EH (cell line): ENCODE measurements at places on chromosomes 16 and 17.

DNA sequence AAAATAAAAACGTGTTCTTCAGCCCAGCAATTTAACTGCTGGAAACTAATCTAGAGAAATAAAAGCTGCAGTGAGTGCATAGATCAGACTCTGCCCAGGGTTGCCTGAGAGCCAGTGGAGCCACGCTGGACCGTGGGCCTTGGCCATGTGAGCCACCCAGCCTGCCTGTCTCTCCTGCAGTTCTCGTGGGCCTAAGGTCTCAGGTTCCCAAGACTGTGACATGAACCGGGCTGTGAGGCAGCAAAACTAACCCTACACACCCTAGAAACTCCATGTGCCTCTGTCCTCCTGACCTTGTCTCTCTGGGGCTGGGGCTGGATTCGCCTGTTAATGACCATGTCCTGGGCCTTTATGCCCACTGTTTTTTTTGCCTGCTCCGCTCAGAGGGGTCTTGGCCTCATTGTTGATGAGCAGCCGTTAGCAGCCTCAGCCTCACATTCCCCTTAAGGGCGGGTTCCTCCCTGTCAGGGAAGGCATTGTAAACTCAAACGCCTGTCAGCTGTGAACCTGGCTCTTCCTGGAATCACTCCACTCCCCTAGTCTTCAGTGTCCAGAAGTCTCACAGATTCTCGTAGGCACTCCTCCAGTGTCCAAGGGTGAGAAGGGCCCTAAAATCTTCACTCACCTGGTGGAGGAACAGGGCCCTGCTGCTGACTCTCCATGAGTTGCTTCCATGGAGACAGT, 16.9 kb downstream of the C16orf90 start:
- DNase-seq: no peak

GRCh38 chr17:30091121-30091670, 25.4 kb upstream of the NSRP1 start:
- DNase-seq: no peak

- peak; percentile 22 for DNase-seq
These were observed 127.3 kb downstream of the KATNIP start for GRCh38 chr16:27677263-27677662.

GRCh38 chr17:45867171-45867570, 22.5 kb downstream of the SPPL2C start:
- no peak for DNase-seq

DNA sequence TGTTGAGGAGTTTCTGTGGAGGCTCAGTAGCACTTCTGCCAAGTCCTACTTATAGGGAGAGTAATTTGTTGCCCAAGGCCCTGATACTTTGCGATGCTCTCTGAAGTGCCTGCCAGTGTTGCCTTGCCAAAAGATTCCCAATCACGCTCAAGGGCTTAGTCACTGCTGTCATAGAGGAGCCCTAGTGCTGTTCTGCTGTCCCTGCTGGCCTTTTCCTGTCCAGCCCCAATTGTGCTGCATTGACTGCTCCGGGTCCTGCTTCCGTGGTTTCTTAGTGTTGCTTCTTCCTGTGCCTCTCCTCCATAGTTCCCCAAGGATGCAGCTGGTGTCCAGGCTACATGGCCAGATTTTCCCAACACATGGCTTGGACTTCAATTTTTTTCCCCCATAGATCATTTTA, 13.9 kb downstream of the NUP93 start:
- DNase-seq: peak; percentile 88

GRCh38 chr16:81158964-81159363, 62.8 kb upstream of the GCSH start:
- no peak for DNase-seq

- no peak for DNase-seq
These were observed 24.8 kb downstream of the KLHDC4 start for GRCh38 chr16:87740909-87741424.

GRCh38 chr17:83150369-83151055, 71.1 kb downstream of the METRNL start:
- DNase-seq: no peak

- DNase-seq: peak; percentile 95
These were observed at the start of gene OSGIN1 for GRCh38 chr16:83952940-83953795. TSS of gene OSGIN1 (plus strand) at chr16:83953240. CDS start at chr16:83957672, 4,432 bp downstream.

- DNase-seq: no peak
These were observed 8.6 kb upstream of the NFATC3 start for GRCh38 chr16:68076560-68076959.

DNA sequence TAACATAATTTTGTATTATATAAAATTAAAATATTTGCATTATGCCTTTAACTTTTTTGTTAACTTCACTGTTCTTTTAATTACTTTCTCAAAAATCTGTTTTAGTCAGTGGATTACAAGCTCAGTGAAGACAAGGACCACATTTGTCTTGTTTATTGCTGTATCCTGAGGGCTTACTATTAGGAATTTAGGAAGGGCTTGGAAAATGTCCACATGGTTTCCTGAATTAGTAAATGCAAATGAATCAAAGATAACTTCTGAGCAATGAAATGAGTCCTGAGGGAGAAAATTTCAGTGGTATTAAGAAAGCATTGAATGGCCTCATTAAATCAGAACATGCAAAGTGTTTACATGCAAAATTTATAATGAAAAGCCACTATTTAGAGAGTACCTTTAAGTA, 1293.2 kb upstream of the GOT2 start:
- DNase-seq: no peak

- DNase-seq: peak; percentile 35
These were observed 12.9 kb upstream of the SEC14L1 start for GRCh38 chr17:77127735-77128361.

DNA sequence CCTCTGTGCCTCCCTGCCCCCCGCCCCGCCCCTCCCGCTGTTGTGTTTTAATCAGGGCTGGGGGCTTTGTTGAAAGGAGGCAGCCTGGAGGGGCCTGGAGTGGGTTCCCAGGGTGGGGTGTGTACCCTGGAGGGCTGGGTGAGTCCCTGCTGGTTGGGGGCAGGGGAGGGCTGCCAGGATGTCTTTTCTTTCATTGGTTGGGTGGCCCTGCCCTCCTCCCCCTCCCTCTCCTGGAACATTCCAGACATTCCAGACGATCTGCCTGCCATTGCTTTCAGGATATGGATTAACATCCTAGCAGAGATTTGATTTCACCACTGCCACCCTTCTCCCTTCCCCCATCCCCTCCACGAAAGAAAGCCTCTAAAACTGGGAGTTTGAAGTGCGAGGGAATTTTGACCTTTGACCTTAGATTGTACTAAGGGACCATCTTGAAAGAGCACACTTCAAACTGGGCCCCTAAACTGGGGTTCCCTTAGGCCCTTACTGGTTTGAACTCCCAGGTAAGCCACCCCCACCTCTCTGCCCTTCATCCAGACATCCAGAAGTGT, 25.3 kb downstream of the IGF2BP1 start:
- DNase-seq: peak; percentile 79

DNA sequence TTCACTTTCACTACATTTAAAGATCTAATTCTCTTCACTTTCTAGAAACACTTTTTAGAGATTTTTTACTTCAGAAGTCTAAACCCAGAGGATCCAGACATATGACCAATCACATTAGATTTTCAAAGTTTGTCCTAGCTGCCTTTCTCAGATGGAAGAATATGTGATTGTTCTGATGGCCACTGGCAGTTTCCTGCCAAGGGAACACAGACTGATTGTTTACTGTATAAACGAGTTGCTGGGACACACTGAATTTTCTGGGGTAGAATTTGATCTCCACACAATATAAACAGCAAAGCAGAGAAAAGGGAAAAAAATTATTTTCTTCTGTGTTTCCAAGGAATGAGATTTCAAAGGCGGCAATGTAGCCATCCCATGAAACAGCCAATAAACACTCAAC, 480.0 kb downstream of the TOX3 start:
- no peak for DNase-seq

DNA sequence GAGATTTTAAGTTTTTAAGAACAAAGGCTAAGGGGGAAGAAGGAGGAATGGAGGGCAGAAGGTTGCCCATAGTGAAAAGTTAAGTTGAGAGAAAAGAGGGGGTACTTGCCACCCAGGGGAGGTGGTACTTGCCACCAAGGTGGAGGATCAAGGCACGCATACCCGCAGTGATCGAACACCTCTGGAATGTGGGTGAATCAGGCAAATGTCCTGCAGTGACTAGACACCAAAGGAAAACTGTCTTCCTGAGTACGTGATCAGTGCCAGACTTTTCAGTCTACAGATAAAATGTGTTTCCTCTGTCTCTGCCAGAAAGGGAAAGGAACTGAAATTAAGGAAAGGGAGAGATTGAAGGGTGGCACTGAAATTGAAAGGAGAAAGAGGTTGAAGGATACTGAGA, 2285.3 kb downstream of the TP53TG3F start:
- no peak for DNase-seq

- DNase-seq: no peak
These were observed 104.0 kb downstream of the MRTFB start for GRCh38 chr16:14175086-14175485.

GRCh38 chr17:18206962-18207361, 18.5 kb upstream of the LLGL1 start:
- no peak for DNase-seq

DNA sequence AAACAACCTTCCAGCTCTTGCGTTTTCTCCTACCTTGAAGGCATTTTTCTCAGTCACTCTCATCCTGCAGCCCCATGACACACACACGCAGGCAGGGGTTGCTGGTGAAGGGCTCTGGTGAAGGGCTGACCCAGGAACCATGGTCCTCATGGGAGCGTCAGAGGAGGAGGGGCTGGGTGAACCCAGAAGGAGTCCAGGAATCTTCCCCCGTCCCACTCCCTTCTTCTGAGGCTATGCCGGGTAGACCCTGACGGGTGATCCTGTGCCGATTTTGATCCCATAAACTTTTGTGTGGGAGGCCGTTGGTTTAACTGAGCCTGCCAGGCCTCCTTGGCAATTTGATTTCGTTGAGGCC, 278.4 kb upstream of the FOXF1 start:
- no peak for DNase-seq

DNA sequence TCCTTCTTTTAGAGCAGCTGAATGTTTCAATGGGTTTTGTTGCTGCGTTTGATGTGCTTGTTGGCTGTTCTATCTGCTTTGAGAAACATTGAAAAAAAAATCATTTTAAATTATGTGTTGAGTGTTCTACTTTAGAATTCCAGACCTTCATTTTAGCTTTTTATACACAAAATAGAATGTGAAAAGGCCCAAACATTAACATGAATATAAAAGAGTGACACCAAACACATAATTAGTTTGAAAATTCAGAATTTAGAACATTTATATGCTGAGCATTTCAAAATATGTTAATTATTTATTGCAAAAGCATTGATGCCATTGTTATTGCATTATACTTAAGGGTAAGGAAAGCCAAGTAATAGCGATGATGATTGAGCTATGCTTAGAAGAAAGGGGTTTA, 2.9 kb downstream of the NFAT5 start:
- DNase-seq: no peak

- DNase-seq: peak; percentile 19
These were observed 39.0 kb downstream of the TK2 start for GRCh38 chr16:66510711-66511601.

GRCh38 chr17:74163271-74163821, 40.1 kb upstream of the RPL38 start:
- no peak for DNase-seq

- DNase-seq: peak; percentile 76
These were observed 1.3 kb downstream of the SERPINF1 start for GRCh38 chr17:1762901-1763898.

DNA sequence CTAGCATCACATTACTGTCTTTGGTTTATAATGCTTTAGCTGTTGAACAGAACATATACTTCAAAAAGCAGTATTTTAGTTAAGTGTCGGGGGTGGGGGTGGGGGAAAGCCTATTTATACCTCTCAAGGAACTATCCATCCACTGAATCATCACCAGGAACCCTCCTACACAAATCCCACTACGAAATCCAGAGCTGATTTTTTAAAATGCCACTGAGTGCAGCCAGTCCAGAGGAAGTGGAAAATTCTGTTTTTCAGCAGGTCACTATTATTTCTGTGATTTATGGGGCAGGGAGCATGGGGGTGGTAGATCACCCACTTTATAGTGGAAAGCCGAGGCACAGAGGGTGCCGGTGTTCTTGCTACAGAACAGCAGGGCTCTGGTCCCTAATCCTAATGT, 284.1 kb downstream of the SOX9 start:
- DNase-seq: peak; percentile 86

DNA sequence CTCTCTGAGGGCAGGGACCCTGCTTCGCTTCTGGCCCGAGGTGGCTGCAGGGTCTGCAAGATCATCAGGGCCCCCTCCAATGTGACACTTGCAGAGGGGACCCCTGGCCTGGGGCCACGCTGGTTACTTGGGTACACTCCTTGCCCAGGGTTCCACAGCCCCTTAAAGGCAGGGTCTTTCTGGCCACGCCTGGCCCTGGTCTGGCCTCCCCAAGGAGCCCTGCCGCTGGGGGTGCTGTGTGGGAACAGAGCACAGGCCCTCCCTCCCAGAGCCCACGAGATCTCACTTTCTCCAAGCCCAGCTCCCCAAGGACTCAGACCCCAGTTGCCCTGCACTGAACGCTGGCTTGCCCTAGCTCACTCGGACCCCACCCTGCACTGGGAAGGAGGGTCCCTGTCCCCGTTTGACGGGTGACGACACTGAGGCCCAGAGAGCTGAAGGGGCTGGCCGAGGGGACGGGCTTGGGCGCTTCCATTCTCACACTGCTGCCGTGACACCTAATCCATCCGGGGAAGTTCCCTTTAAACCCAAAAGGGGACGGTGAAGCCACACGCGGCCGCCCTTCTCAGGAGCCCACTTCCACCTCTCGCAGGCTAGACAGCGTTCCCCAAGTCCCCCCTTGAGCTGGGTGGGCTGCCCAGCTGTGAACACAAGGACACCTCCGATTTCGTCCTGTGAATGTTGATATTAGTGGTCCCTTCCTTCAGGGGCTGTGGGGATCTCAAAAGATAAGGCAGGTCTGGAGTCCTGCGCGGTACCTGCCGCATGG, 26.9 kb upstream of the OSGIN1 start:
- no peak for DNase-seq

GRCh38 chr17:59409336-59410048, 78.0 kb downstream of the YPEL2 start:
- DNase-seq: no peak

DNA sequence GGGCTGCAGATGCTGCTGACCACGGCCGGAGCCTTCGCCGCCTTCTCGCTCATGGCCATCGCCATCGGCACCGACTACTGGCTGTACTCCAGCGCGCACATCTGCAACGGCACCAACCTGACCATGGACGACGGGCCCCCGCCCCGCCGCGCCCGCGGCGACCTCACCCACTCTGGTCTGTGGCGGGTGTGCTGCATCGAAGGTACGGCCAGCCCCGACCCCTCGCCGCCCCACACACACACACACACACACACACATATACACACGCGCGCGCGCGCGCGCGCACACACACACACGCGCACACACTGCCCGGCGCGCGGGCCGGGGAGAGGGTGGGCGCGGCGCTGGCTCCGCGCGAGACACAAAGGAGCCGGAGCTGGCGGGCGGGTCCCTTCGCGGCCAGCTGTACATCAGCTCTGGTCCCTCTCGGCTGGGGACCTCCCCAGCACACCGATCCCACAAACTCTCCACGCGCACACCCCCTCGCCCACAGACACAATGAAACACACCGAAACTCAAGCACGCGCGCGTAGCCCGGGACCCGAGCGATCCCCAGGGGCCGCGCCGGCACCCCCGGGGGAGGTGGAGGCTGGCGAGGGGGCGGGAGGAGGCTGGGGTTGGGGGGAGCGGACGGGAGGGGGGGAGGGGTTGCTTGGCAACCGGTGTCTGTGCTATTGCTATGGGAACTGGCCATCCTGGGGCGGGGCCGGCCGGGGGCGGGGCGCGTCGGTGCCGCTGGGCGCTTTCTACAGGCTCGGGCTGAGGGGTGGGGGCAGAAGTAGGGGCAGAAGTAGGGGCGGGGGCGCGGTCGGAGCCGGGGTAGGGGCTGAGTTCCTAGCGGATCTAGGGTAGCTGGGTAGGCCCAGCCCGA, 658 bp downstream of the CACNG4 start:
- no peak for DNase-seq
